CD4-positive, alpha-beta T cell treated with Interleukin-15 for 4 hours (primary cell): ENCODE measurements at places on chromosomes 13 and 19.

GRCh38 chr13:33767140-33767539 lies 50.8 kb upstream of the RFC3 start:
- no peak for DNase-seq

GRCh38 chr13:109314101-109314500 lies 472.3 kb downstream of the IRS2 start:
- no peak for DNase-seq

DNA sequence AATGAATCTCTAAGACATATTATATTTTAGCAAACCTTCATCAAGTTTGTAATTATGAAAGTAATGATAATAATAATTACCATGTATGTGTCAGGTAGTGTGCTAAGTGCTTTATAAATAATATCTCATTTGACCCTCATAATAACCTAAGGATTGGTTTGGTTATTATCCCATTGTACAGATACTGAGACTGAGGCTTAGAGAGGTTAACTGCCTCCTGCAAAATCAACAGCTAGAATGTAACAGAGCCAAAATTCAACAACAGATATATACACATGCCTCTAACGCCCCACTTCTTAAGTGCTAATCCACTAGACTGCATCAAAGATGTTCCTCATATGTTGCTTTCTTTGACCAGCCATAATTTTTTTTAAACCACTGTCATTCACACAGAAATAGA lies 140.8 kb downstream of the ZAR1L start:
- no peak for DNase-seq

- DNase-seq, result no peak
These were observed 247.9 kb downstream of the KLF5 start for GRCh38 chr13:73306688-73307087.

DNA sequence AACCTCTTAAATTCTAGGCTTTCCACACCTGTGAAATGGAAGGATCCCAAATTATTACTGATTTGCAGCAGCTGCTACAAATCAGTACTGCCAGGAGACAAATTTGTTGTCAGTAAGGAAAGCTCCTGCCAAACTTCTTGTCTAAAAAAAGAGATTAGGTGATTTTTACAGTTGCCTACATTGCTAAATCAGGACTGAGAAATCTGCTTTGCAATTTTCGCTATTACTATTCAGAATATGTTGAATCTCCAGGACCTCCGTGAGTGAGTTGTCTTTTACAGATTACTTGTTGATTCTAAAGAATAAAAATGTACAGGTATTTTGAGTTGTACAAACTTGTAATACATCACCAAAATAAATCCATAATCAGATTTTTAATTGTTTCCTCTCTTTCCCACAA lies 1815.9 kb downstream of the PCDH9 start:
- DNase-seq, result no peak

- DNase-seq, result no peak
These were observed 4.3 kb upstream of the KCTD4 start for GRCh38 chr13:45205124-45205523.

GRCh38 chr13:94585543-94586101 lies 10.3 kb downstream of the TGDS start:
- DNase-seq, result no peak

- DNase-seq, result no peak
These were observed 120.4 kb upstream of the CLDN10 start for GRCh38 chr13:95432141-95432540.

DNA sequence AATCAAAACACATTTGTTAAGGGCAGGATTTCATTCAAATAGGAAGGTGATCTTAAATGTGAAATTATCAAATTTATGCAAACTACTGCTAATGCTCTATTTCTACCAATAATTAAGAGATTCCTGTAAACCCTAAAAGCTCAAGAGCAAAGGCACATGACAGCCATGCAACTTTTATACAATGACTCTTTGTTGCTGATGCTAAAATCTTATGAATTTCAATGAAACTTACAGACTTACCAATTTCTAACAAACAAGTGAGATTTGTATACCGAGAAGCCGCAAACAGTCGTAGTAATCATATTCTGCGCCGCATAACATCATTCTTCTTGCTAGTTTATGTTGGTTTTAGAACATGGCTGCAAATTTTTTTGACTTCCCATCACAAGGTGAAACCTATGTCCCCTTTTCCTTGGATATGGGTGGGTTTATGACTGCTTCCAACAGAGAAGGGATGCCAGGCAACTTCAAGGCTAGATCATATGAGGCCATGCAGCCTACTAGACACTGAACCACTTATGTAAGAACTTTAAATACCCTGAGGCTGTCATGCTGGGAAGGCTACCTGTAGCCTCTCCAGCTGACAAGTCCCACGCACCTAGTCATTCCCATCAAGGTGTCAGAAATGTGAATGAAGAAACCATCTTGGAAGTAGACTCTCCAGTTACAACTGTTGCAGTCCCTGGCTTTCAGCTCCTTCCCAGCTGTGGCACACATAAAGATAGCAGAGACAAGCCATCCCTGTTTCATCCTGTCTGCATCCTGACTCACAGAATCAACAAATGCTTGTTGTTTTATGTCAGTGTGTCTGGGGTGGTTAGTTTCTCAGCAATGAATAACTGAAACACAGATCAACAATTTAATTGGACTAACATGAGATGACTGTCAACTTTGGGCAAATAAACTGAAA lies 42.0 kb downstream of the LNX2 start:
- no peak for DNase-seq

DNA sequence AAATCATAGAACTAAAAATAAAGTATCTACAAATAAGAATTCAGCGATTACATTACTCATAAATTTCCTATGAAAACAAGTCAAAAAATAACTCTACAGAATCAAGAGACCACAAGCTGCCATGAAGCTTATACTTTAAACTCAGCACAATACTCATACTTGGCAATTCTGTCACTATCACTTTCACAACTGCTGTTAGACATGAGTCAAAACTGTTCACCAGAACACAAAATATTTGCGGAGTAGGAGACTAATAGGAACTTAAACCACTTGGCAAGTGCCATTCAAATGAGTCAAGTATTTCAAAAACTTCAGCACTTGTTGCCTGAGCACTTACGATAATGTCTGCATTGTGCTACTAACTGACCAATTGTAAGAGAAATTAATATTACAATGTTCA lies 387.8 kb upstream of the GPC6 start:
- no peak for DNase-seq

DNA sequence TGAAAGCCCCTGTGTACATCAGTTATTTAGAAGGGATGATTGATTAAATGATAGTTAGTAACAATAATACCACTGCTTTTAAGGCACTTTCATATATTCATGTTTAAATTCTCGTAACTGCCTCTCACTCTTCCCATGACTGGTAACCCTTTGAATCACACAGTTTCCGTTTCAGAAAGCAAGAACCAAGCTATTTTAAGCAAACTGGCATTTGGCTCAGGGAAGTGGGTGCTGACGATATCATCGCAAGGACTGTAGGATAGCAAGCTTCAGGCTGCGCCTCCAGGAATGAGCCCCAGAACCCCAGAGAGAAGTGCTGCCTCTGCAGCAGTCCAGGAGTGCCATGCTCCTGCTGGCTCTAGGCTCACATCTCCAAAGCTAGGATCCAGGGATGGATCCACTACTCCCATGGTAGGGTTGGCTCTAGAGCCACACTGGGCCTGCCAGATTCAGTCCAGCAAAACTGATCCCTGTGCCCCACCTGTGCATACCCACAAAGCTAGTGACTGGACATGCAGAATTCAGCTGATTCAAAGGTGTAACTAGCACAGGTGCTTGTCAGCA lies 313.5 kb downstream of the SLC7A1 start:
- DNase-seq, result no peak

DNA sequence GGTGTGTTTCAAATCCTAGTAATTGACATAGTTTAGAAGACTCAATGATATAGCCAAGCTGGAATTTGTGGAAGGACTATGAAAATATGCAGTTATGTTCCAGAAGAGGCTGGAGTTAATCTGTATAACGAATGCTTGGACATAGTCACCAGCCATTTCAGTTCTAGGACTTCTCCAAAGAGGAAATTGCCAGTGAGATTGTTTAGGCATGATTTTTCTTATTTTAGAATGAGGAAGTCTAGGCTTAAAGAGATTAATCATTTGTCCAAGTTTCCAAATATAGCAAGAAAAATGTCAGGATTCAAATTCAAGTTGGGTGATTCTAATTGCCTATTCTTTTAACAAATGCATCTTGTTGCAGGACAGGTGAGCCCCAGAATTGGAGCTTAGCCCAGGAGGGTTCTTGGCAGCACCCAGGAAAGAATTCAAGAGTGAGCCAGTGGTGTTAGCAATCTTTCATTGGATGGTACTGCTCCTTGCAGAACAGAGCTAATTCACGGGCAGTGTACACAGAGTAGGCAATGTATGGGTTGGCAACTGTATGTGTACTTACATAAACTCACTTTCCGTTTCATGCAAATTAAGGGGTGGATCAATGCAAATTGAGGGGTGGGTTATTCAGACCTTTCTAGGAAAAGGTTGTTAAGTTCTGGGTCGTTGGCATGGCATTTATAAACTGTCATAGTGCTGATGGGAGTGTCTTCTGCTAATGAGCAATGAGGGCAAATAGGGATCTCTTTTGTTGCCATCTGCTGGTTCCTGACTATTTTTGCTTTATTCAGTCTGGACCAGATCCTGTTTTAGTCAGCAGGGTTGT lies 763.1 kb upstream of the SLITRK1 start:
- no peak for DNase-seq

DNA sequence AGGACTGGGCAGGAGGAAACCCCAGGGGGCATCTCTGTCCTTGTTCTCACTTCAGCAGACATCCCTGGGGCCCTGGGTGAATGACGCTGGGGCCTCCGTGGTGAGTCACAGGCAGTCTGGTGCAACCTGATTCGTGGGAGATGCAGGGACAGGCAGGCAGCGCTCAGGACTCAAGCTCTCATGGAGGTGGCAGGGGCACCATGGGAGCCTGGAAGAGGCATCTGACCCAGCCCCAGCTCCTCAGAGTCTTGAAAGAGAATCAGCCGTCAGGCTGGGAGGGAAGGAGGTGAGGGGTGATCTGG lies 14.0 kb upstream of the PTOV1 start:
- DNase-seq, result no peak

DNA sequence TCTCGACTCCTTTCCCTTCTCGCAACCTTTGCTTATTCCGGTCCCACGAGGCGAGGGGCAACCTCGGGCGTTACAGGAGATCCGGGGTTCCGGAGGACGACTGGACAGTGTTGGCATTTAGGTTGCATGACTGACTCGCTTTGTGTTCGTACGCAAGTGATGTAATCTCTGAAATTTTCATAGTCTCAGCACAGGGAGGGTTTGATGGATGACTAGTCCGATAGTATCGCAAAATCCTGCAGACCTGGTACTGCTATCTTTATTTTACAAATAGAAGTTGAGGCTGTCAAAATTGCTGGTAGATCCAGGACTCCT lies 342 bp downstream of the DDX49 start:
- no peak for DNase-seq

- DNase-seq, result no peak
These were observed 123.8 kb downstream of the SIPA1L3 start for GRCh38 chr19:38030686-38031422.

GRCh38 chr19:50003254-50003788 lies 21.9 kb downstream of the VRK3 start:
- no peak for DNase-seq

- peak; percentile 74 for DNase-seq
These were observed 25.3 kb downstream of the ZNF582 start for GRCh38 chr19:56367829-56368711.

- no peak for DNase-seq
These were observed 1.4 kb downstream of the RAP2A start for GRCh38 chr13:97435323-97435722.

DNA sequence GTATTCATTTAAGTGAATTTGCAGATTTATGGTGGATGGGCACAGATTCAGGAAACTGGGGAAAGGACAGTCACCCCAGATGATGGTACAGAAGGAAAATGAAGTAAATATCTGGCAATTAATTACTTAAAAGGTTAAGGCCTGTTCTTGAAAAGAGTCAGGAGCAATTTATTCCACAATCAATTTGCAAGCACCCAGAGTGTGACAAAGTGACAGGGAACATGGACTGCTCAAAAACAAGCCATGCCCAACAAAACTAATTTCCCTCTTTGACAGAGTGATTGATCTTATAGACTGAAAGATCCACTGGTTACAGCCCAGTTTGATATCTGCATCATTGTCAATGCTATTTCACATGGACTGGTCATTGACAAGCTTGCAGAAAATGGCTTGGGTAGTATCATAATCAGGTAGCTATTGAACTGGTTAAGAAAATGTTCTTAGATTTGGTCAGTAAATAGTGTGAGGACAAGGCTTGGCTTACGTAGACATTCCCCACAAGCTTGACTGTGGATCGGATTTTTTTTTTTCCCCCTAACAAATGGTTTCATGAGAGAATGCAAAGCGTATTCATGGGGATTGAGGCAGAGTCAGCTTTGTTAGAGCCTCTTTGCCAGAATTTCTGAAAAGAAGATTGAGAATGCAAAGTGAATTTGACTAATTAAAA lies 584.6 kb downstream of the GPC6 start:
- no peak for DNase-seq

DNA sequence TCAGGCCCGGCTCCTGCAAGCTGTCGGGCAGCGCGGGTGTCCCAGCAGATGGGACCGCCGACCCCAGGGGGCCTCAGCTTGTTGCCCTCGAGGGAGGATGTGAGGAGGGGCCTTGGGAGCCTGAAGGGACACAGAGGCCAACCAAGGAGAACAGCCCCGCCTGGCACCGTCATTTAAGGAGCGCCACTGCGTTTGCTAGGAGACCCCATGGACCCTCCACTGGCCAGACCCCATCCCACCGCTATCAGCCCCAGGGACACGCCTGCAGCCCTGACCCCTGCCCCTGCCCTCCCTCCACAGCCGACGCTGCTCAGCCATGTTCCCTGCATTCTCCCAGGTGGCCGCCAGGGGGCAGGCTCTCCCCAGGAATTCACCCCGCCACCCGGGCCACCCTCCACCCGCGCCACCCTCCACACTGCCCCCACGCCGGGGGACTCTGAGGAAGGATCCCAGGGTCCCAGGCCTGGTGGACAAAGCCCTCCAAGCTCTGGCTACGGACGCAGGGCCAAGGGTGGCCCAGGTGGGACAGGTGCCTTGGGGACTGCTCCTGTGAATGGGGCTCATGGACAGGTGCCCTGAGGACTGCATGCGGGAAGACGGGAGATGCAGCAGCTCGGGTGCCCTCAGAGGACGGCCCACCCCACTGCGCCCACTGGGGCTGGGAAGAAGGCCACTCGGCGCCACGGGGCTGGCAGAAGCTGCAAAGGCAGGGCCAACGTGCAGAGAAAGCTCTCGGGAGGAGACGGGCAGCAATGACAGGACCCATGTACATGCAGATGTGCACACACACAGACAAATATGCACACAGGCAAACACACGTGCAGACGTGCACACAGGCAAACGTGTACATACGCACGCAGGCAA lies 34.4 kb downstream of the PIP5K1C start:
- DNase-seq, result peak; percentile 74

DNA sequence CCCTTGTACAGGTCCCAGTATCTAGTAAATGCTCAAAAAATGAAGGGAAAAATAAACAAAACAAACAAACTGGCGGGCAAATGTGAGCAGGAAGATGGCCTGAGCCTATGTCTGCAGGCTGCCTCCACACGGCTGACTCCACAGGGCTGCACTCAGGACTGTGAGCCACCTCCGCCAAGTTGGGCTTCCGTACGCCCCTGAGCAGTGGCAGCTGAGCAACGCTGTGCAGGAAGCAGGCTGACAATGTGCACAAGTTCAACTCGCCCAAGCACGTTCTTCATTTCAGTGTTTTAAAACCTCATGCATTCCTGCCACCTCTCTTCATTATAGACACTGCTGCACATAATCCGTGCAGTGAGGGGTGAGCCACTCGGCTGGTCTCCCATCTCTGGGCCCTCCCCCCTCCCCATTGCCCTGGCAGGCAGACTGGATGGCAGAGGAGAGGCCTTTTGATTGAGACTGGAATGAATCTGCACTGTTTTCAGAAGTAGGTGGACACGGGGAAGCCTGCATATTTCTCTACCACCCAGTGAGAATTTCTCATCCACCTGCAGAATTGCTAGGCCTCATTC lies 915.3 kb downstream of the UQCRFS1 start:
- DNase-seq, result no peak
